IPS DF 6.9 (cell line): ENCODE measurements at places on chromosomes 7 and 10.

DNA sequence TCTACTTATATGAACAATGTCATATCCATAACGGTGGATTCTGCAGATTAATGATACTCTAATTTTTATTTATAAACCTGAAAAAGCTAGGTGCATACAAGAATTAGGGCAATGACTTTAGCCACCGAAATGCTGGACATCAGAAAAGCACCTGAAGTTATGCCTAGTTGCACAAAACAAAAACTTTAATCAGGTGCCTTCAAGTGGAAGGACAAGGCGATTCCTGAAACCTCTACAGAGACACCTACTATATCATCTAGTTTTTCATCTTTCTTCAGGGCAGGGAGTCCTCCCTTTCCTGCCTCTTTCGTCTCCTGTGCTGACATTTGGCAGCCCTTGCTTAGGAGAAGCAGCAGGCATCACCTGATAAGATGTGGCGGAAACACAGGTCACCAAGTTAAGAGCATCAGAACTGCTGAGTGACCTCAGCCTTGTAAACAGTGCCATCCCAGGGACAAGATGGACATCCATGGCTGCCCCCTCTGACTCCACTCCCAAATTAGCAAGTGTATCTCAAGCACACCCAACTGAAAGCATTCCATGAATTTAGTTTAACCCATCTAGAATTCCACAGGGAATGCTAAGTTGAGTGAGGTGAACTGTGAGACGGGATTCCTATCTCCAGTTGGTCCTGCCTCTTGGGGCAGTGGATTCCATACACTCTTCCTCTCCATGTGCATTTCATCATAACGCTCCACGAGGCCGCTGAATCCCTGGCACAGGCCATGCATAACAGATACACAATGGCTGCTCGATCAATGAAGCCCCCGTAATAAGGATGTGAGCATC is 5.8 kb downstream of the ITPRIP start:
- no peak for DNase-seq

GRCh38 chr7:105682341-105683060 is 101.2 kb upstream of the EFCAB10 start:
- DNase-seq = no peak

- DNase-seq = no peak
Observed at GRCh38 chr10:58666024-58666423, 153.4 kb downstream of the BICC1 start.

DNA sequence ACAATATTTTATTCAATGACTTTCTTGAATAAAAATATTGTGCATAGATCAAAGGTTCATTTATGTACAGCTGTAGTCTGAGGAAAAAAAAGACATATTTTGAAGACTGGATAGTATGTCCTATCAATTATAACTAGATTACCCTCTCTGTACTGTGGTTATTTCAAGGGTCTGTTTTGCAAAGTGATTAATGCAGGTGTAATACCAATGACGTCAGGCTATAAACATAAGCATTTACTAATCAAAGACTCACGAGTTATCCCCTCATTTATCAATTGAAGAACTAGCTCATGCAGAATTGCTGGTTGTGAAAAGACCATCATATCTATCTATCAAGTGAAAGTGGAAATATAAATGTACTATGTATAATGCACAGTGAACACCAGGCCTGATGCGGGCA is 213.6 kb upstream of the HGF start:
- DNase-seq = no peak

DNA sequence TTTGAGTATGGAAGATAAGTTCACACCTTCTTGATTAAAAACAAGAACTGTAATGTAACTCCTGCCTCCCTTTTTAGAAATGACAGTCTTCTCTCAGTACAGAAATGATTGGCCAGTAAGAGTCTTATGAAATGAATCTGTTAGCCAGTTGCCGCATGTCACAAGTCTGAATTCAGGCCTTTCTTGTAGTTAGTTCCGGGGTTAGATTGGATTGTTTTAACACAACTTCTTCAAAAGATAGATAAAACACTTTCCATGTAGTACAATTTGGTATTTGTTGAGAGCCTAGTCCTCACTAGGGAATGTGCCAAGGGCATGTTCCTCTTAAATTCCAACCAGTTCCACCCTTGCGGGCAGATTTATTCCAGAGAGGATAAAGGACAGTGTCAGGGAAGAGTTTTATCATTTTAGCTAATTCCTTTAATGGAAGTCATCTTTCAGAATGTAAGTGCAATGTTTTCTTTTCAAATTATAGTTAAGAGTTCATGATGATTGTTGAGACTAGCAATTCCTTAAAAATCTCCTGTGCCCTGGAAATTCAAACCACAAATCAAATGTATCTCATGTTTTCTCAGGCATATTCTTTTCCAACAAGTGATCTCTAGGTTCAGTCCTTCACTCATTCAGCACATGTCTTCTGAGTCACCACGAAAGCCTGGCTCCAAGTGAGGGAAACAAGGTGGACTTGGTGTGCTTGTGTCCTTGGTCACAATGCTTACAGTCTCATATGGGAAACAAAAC is 4.1 kb downstream of the FHIP2A start:
- no peak for DNase-seq

DNA sequence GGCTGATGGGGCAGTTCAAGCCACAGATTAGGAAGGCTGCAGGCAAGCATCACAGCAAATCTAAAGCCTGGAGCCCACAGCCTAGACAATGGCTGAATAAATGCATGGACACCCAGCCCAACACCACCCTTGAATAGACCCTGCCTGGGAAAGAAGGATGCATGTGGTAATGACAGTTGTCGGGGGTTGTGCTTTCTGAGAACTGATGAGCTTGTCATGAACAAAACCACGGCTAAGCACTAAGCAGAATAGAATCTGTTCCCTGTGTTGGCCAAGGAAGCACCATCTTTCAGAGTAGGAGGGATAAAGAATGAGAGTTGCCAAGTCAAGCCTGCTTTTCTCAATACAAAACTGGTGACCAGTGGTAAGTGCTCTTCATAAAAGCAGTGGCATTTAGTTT is 66.1 kb upstream of the JCAD start:
- no peak for DNase-seq

DNA sequence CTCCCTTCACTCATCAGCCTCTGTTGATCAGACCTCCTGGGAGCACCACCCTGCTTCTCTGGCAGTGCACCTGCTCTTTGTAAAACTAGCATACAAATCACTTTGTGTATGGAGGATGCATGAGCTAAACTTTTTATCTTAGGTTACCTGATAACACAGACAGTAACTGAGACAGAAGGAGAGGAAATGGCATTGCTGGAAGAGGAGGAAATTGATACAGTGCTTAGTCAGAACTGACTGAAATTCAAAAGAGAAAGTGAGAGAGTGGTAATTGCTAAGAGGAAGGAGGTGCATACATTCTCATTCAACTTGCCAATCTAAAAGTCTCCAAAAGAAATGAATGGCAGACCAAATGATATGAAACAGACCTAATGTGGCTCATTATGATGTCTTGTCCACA is 1120.7 kb downstream of the GATA3 start:
- no peak for DNase-seq

DNA sequence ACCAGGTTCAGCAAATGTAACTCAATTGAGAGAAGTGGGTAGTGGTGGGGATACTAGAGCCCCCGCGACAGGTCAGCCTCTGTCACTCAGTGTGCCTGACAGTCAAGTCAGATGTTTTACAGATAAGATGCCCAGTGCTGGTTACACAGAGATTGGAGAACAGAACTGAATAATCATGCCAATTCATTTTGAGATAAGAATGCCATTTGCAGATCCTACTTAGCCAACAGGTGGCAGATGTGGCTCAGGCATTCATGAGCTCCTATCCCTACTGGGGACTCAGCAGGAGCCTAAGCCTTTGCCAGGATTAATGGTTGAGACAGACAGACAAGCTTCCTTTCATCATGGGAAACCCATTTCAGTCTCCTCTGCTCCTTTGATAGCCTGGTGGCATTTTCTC is 137.8 kb downstream of the MAPK8 start:
- peak; percentile 27 for DNase-seq

DNA sequence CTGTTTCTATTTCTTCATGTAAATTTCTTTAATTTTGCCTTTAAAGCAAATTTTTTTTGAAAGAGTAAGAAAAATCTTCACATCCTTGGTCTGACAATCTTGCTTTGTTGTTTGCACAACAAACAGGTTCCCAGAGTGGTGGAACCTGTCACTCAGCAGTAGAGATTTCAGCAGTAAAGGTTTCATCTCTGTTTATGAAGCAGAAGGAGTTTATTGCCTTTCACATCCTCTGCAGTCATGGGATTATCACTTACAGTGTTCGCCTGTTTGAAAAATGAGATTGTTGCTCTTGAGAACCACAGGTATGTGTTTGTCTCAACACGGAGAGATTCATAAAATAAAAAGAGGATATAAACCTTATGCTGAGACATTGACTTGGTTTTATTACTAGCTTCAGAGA is 342.6 kb downstream of the IPMK start:
- no peak for DNase-seq

GRCh38 chr10:69742928-69743602 is 58.6 kb upstream of the COL13A1 start:
- DNase-seq = no peak

DNA sequence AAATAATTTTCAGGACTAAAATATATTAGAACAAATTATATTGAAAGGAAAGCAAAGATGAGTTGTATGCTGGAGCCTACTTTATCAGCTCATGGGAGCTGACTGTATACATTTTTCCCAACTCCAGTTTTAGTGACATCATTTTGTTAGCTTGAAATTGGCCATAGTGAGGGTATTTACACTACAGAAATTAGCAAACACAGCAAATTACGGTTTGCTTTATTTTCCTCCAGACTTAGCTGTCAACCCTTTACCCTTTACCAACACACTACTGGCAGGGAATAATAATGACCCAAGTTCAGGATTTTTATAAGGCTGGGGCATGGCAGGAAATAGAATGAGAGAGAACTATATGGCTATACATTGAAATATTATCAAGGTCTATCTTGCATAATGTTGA is 120.3 kb upstream of the PRSS1 start:
- no peak for DNase-seq

- no peak for DNase-seq
Observed at GRCh38 chr10:88892222-88892967, 12.3 kb downstream of the STAMBPL1 start.

DNA sequence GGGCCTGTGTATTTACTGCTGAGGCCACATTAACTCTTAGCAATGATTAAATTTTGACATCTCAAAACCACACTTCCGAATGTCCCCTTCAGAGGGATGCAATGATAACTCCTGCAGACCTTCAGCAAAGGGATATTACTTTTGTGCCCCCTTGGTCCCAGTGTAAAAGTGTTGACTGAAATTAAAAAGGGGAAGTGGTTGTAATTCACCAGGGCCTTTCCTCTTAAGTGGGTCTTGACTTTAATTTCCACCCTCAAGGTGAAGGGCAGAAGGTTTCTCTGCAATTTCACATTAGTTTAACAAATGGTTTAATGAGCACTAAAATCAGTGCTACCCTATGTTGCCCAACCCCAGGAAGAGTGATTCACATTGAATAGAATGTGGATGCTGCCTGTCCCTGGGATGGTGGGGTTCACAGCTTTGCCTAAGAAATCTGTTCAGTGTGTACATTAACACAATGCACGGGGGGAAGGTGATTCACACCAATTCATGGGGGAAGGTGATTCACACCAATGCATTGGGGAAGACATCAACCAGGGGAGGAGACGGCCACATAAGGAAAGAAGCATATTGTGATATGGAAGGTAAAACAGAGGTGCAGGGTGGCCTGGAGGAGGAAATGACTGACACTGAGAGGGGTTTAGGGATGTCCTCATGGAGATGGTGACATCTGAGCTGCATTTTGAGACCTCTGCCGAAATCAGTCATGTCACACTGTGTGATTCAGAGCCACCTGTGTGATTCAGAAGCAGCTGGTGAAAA is 19.4 kb upstream of the TNS3 start:
- DNase-seq = no peak

DNA sequence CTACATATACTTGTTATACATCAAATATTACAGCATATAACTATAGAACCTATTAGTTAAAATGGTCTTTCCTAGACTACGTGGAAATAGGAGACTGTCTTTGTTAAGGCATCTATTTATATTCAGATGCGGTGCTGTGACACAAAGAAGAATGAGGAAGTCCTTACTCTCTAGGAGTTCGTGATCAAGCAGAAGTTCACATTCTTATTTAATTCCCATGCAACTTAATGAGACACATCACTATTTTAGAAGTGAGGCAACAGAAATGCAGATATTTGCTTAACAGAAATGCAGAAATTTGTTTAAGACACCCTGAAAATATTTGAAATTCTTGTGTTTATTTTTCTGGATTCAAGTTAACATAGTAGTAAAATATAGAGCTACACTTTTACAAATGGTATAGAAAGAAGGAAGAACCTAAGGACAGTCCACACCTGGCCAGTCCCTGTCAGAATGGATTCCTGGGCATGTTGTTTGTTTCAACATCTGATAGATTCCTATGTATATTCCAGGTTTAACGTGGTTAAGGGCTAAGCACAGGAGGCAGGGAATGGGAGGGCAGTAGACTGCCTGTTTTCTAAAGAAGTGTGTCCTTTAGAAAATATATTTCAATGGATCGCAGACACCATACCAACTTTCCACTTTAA is 70.6 kb upstream of the NXPH1 start:
- DNase-seq = peak; percentile 29

DNA sequence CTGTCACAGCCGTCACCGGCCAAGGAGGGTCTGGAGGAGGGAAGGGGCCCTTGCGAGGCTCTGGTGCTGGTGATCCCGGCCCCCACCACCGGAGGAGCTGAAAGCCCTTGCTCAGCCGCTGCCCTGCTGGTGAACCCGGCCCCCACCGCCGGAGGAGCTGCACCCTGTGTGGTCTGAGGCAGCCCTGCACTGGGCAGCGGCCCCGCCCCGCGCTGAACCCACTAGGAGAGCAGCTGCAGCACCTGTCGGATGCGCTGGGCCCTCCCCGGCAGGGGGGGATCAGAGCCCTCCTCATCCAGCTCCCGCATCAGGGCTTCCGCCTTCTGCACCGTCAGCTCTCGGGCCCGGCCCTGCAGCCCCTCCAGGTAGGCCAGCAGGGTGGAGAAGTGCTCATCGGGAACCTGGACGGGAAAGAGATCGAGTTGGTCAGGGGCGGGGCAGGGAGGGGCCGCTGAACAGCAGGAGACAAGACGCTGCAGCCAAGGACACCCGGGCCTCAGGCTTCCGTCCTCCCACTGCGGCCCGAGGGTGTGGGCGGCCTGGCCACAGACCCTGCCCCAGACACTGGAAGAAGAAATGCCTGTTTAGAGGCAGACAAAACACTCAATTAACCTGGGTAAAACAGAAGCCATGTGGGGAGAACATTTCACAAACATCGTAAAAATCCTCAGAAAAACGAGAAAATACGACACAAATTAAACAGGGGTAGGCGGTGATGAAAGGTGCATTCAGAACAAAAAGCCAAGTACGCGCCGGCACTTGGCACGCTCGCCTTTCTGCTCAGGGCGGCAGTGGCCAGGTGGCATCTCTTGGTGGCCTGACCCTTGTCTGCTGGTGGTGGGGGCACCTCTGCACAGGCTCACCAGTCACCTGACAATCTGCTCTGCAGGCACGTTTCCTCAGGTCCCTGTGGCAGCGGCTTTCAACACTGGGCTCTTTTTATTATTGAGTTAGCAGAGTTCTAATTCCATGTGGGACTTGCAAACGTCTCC is 14.7 kb downstream of the CYP2W1 start:
- DNase-seq = no peak

- DNase-seq = no peak
Observed at GRCh38 chr7:117041822-117042221, 88.5 kb downstream of the ST7 start.

- no peak for DNase-seq
Observed at GRCh38 chr10:60733517-60733822, 44.8 kb upstream of the CDK1 start.
